Osteocyte (in vitro differentiated cells): ENCODE measurements at places on chromosomes 12 and 14. TPM values are rescaled to one million over a fixed set of nuclear protein-coding genes. Genes with fewer than 3 reads are reported as not detected.
A peak's percentile ranks its signal among the peaks of the same experiment; 100 is the strongest.

The PRKD1 gene
- 6.1 and 6.6 TPM in 2 replicates for total RNA-seq

- DNase-seq: no peak
Observed at GRCh38 chr12:111672822-111673381, 12.9 kb downstream of the BRAP start.

DNA sequence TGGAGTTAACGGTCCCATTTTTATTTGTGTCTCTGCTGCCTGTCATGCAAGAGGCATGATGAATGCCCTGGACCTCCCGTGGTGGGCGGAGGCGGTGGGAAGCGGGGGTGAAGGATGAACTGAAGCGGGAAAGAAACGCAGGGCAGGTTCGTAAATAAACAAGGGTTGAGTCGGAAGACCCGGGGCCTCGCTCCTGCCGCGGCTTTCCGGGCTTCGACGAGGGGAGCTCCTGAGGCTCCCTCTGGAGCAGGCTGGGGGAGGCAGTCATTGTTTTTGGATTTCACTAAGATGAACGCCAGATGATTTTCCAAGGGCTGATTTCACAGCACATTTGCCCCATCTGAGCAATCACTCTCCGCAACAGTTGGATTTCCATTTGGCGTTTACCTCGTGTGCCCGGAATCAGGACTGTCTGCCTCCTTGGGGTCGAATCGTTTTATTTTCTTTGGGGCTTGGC, 130.2 kb downstream of the SLC38A6 start:
- no peak for DNase-seq

- no peak for DNase-seq
Observed at GRCh38 chr12:70948976-70949336, 28.4 kb upstream of the PTPRR start.

- no peak for DNase-seq
Observed at GRCh38 chr12:127496255-127496654, 770.7 kb upstream of the TMEM132C start.

- no peak for DNase-seq
Observed at GRCh38 chr12:109449845-109450532, 27.1 kb downstream of the KCTD10 start.

DNA sequence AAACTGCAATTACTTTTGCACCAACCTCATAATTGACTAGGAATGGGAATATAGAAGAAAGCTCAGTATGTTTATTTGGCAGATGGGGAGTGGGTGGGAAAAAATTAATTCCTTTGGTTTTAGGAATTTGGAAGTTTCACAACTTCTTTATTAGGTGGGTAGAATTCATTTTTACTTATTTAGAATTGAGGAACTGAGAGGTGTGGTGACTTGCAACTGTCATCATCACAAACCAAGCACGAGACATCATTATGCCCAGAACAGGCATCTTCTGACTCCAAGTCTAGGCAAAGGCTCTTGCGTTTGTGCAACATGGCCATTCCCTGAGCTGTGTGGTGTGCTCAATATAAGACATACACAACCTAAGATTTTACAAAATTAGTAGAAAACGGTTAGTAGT, 380.0 kb downstream of the ATP23 start:
- no peak for DNase-seq

DNA sequence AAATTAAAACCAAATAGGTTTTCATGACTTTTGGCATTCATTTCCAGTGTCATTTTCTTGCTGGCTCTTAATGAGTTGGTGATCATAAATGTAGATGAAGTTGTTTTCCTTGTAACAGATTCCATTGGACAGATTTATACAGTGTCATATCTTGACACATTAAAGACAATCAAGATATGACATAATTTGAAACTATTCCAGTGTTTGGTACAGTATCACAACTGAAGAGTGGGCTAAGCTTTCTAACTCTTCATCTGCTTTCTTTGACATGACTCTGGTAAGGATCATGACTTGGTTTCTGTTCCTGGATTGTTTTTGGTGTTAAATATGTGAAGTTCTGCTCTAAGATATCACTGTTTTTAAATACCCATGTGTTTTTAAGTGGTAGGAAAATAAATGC, 289.6 kb downstream of the NAV3 start:
- no peak for DNase-seq

- DNase-seq: no peak
Observed at GRCh38 chr12:2312770-2313169, 260.0 kb downstream of the CACNA1C start.

DNA sequence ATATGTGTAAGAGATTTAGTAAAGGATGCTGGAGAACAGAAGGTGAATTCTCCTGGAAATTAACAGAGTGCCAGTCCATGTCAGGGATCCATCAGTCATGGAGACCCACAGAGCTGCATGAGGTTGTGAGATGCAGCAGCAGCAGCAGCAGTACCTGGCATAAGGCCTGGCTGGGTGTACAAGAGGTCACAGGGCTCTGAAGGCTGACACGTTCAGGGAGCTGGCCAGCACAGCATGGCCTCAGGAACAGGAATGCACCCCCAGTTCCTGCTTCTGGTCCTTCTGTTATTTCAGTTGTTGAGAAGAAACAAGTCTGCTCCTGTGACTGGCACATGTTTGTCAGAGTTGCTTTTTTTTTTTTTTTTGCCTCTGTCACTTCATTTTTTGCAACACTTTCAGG, 210.8 kb downstream of the CNTN1 start:
- no peak for DNase-seq

GRCh38 chr12:53844994-53845844, 93.4 kb upstream of the HOXC13 start:
- DNase-seq: no peak

The DHRS2 gene
- not detected in 2 replicates for total RNA-seq

The KRT74 gene
- not detected in 2 replicates for total RNA-seq

- DNase-seq: no peak
Observed at GRCh38 chr12:116537101-116537904, 21.9 kb upstream of the MAP1LC3B2 start.

GRCh38 chr12:2804393-2805142, 7.9 kb upstream of the ITFG2 start:
- DNase-seq: peak; percentile 89

DNA sequence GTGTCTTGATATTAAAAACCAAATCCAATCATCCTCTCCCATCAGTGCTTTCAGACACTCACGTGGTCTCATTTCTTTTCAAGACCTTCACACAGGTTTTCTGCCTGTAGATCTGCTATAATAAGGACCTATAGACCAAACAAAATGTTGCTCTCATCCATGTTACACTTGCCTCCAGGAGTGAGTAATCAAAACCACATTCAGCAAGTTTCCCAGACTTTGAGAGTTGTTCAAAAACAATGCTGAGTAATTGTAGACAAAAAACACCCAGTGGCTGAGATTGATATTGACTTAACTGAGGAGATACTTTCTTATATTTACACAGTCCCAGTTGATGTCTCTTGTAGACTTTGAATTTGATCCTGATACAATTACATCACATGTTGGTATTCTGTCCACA, 383.1 kb downstream of the TMEM132D start:
- DNase-seq: no peak

GRCh38 chr12:101680240-101680639, 17.2 kb upstream of the CHPT1 start:
- no peak for DNase-seq

The KCNJ8 gene
- total RNA-seq: 0.24 and 0.59 TPM in 2 replicates

DNA sequence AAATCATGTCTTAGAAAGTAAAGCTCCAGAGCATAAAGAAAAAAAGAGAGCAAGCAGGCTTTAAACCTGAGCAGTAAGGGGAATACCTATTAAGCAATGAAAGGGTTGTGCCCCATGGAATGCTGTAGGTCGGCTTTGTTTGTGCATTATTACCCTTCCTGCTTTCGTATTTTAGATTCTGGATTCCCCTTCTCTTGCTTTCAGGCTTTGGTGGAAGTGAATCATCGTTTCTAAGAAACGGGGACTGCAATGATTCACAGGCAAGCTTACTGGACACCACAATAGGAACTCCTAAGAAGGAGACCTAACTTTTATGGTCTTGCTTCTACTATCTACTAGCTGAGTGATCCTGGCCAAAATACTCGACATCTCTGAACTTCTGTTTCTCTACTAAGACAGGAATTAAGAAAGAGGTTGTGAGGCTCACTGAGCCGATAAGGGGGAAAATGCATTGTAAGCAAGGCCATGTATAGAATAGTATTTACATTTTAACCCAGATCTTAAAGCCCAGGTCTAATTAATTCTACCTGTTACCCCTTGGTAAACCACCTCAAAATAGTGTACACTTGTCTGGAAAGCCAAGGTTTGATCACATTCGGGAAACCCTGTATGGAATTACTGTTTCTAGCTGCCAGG, 1.2 kb upstream of the BMAL2 start:
- DNase-seq: no peak

The ZNF385A gene
- total RNA-seq: 12.3 and 12.7 TPM in 2 replicates

GRCh38 chr14:62692490-62693106, 352.7 kb downstream of the KCNH5 start:
- DNase-seq: no peak

The TPPP2 gene
- not detected in 2 replicates for total RNA-seq

The PRICKLE1 gene
- 30.6 and 31.9 TPM in 2 replicates for total RNA-seq

- DNase-seq: no peak
Observed at GRCh38 chr14:22812744-22813143, 2.5 kb downstream of the SLC7A7 start.

GRCh38 chr12:38664661-38665269, 240.6 kb downstream of the CPNE8 start:
- DNase-seq: no peak

GRCh38 chr12:47870175-47870781, 34.5 kb downstream of the VDR start:
- no peak for DNase-seq

The MORN3 gene
- total RNA-seq: 0.11 and 0.29 TPM in 2 replicates

The ANO2 gene
- 0.59 and 0.89 TPM in 2 replicates for total RNA-seq

The SSTR1 gene
- not detected in 2 replicates for total RNA-seq
